ENCODE measurements at places on chromosomes 12 and 14.

DNA sequence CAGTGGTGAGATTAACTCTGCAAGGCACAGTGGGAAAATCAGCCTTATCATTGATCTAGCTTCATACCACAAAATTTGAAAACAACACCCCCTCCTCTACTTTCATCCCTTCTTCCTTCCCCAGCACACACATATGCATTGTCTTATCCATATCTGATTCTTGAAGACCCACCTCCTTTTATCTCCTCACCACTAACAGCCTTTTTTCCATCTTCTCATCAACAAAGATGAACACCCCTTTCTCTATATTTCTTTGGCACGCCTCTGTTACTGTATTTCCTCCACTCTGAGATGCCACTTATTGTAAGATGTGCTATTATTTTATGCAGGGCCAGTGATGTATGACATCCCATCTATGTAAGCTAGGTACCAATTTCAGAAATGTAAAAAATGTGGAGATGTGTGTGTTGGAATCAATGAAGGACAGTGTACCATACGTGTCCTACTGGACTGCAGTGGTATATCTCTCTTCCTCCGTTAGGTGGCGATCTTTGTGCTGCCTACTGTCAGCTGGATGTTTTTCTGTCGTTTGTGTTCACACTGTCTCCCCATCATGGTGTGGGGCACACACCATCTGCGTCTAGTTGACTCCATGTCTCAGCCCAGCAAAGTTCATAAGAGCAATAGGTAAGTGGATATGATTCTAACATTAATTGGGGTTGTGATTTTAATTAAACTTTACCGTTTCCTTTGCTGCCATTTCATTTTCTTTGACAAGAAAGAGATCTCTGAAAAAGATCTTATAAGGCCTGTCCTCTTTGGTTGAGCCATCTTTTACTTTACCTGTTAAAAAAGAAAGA lies 24.0 kb downstream of the CCDC38 start:
- peak; percentile 60 for DNase-seq

DNA sequence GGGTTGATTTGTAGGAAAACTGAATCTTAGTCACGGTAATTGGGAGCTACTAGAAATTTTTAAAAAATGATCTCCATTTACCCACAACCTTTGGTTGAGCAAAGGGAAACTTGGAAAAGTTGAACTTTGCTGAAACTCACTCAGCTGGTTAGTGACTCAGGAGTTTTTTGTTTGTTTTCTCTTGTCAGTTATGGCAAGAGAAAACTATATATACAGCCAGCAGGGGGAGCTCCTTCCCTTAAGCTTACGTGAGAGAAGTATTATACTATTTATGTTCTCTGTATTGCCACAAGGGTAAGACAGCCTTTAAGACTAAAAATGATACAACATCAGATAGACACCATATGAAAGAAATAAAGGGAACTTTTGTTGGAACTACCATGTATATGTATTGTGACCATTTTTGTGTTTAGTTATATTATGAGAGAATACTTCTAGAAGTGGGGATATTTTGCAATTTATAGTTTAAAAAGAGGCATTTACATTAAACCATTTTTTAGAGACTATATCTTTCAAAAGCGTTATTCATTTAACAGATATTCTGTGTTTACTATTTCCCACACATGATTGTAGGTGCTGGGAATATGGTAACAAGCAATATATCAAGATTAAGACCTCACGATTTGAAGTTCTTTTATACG lies 28.1 kb upstream of the TBC1D30 start:
- peak; percentile 74 for DNase-seq

GRCh38 chr12:45585522-45586230 lies 143.8 kb upstream of the ARID2 start:
- no peak for DNase-seq

DNA sequence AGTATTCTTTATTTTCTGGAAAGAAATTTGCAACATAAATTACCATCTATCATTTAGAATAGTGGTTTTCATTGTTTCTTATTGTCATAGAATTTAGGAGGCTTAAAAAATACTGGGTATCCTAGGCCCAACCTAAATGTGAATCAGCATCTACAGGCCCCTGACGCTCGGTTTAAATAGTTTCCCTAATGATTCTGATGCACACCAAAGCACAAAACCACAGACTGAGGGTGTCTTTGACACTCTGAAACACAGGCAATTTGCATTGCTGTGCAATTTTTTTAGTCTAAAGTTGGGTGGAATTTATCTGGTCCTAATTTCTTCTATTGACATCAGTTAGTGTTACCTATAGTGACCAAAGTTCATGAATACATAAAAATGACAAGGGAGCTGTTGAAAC lies 87.6 kb upstream of the SSTR1 start:
- DNase-seq = no peak

- DNase-seq = no peak
Observed at GRCh38 chr12:76033081-76034011, 1.8 kb upstream of the PHLDA1 start.

DNA sequence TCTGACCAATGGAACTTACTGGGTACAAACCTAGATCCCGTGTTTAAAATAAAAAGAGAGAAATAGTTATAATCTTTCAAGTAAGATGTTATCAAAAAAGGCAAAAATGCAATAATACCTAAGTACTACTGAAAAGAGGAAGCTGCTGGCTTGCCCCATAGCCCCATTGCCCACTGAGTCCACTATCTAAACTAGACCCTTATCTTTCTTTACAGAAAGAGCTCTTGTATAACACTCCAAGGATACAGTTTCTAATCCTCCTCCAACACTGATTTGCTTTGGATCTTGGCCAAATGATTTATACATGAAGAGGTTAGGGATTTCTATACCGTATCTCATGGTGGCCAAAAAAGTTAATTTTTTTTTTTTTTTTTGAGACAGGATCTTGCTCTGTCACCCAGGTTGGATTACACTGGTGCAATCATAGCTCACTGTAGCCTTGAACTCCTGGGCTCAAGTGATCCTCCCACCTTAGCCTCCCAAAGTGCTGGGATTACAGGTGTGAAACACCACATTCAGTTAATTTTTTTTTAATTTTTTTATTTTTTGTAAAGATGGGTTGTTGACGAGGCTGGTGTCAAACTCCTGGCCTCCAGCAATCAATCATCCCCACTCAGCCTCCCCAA lies 2.6 kb downstream of the GXYLT1 start:
- DNase-seq = no peak

- DNase-seq = no peak
Observed at GRCh38 chr12:122182887-122183587, at the start of gene LRRC43. Gene LRRC43 (plus strand): TSS chr12:122183123. CDS start chr12:122183145, 22 bp downstream.

- no peak for DNase-seq
Observed at GRCh38 chr14:21103411-21103709, 2.5 kb downstream of the TMEM253 start.

DNA sequence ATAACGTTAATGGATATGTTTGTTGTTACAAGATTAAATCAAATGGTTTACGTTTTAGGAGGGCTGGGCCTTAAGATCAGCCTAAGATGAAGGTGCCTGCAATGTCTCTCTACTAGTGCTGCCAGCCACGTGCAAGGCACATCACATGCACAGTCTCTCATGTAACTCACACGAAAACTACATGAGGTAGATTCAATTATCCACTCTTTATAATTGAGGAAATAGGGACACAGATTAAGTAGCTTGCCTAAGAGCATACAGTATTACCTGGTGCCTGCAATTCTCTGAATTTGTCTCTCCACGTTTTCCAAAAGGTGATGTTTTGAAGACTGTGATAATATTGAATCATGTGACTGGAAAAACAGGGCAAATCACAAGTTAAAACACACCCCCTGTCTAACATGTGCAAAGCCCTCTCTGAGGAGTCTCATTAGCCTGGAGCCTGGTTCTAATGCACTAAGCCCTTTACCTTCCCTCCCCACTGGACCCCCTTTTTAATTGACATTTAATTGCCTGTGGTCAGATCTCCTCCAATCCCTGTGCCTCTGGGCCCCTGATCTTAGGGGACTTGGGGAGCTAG lies 14.6 kb upstream of the ATP2A2 start:
- DNase-seq = peak; percentile 15

DNA sequence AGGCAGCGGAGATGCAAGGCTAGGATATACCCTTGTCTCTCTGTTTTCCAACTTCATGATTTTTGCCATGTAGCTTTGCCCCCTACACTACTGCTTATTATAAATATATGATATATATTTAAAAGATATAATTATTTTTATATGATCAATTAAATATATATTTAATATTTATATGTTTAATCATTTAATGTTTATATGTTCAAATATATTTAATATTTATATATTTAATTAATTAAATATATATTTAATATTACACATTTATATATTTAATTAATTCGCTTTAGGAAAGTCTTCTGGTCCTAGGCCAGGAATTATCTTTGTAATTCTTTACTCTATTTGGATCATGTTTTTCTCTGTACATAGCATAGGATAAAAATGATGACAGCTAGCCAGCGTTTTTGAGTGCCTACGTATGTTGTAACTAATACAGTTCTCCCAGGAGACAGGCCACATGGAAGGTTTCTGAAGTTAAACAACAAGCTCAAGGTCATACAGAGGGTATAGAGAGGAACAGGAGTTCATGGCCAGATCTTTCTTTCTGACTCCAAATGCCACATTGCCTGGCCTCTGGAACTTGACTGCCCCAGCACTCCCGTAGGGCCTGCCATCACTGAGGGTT lies 192.5 kb downstream of the KCNA5 start:
- DNase-seq = no peak

DNA sequence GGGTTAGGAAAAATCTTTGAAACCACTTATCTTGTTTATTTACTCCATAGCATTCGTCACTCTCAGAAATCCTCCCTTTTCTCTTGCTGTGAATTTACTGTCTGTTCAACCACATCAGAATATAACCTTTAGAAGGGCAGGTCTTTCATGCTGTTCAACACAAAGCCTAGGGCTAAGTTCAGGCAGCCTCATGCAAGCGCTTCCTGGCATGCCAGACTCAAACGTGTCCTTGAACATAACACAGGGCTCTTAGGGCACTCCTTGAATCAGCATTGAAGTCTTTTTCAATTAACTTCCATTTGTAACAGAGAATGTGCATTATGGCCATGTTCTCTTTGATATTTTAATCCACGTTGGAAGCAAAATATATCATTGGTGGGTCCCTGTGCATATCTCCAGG lies 377.7 kb downstream of the GLT1D1 start:
- no peak for DNase-seq

DNA sequence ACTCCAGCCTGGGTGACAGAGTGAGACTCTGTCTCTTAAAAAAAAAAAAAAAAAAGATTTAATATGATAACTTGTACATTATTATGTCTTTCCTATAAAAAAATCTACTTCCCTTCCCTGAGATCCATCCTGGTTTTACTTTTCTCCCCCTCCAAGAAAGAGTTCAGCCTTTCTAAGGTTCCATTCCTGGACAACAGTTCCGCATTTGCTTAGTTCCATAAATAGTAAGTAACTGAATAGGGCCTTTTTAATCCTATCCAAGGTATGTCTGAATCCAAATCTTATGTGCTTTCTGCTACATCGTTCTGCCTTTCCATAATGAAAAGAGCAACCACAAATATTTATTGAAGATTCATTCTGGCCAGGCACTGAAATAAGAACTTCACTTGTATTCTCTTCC lies 187.8 kb downstream of the DACT1 start:
- no peak for DNase-seq

DNA sequence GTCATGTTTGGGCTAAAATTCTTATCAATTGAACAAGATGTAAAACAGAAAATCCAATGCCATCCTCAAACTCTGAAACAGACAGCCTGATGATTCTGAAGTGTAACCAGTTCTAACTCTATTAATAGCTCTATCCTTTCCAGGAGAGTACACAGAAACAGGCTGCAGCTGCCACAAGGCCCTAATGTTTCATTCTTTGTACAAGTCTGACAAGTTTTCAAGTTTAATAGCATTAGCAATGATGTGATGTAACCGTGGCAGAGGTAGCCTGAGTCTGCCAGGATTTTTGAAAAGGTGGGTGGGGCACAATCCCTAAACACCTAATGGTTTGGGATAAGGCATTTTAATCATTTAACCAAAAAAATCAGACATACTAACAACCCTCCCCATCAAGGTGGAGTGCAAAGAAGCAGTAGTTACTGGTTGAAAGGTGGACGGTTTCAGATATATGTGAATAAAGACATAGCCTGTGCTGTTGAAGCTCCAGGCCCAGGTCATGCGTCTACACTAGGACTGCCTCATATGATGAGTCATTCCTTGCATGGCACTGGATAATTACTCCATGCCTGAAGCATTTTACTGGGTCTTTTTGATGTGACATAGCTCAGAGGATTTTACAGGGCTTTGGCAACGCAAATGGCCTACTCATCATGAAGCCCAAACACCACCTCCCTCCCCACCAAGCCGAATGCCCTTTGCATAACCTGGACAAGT lies 145.1 kb upstream of the GRIP1 start:
- peak; percentile 27 for DNase-seq

DNA sequence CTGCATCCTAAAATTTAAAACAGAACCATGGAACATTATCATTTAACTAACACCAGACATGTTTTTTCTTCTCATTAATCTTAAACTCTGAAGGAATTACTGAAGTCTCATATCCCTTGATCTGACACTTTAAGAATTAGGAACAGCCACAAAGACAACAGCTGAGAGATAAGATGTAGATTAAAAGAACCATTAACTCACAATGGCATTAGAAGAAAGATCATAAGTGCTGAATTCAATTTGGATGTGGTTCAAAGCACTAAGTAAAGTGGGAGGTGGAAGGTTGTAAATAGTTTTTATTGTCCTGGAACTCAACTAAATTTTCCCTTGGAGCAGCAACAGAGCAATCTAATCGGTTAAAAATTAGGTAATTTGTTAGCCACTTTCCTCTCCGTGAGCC lies 199.0 kb upstream of the ATP2B1 start:
- no peak for DNase-seq

DNA sequence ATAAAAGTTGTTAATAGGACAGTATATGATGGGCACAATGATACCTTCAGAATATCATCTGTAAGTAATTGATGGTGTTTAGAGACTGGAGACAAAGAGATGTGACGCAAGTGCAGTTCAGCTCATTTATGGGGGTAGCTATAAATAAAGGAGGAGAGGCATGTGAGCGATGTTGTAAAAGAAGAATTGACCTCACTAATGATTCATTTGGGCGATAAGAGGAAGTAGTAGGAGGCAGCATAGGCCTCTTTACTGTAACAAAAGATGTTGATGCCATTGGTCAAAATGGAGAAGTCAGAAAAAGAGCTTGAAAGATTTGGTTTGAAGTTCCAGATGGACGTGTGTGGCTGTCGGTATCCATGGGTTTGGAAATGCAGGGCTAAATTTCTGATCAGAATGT lies 70.0 kb downstream of the FLRT2 start:
- no peak for DNase-seq

All from NCI-H1105 (cell line).